Epithelial cell of proximal tubule (primary cell): ENCODE measurements at places on chromosomes 7 and 10. TPM values are rescaled to one million over a fixed set of nuclear protein-coding genes. Genes with fewer than 3 reads are reported as not detected.

Gene CACUL1
- total RNA-seq, result 19.8 and 23.2 TPM in 2 replicates

Gene RELN
- total RNA-seq, result 1.2 and 3.8 TPM in 2 replicates

Gene OPALIN
- not detected in 2 replicates for total RNA-seq

Gene NPY
- 0.43 TPM in 1 of 2 replicates, not detected in the other for total RNA-seq

Gene RNLS
- total RNA-seq, result 7.1 and 9.7 TPM in 2 replicates

Gene TBL2
- total RNA-seq, result 29.6 and 56.4 TPM in 2 replicates

Gene MYOZ1
- 1.1 TPM in 1 of 2 replicates, not detected in the other for total RNA-seq

Gene GALNT17
- 0.12 TPM in 1 of 2 replicates, not detected in the other for total RNA-seq

Gene LIPF
- not detected in 2 replicates for total RNA-seq

Gene CRTAC1
- 0.06 TPM in 1 of 2 replicates, not detected in the other for total RNA-seq

DNA sequence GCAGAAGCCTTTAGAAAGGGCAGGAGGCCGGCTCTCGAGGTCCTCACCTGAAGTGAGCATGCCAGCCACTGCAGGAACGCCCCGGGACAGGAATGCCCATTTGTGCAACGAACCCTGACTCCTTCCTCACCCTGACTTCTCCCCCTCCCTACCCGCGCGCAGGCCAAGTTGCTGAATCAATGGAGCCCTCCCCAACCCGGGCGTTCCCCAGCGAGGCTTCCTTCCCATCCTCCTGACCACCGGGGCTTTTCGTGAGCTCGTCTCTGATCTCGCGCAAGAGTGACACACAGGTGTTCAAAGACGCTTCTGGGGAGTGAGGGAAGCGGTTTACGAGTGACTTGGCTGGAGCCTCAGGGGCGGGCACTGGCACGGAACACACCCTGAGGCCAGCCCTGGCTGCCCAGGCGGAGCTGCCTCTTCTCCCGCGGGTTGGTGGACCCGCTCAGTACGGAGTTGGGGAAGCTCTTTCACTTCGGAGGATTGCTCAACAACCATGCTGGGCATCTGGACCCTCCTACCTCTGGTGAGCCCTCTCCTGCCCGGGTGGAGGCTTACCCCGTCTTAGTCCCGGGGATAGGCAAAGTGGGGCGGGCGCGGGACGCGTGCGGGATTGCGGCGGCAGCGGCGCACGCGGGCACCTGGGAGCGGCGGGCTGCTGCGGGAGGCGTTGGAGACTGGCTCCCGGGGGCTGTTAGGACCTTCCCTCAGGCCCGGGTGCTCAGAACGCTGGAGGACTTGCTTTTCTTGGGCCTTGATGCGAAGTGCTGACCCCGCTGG, at the start of gene FAS:
Gene FAS (plus strand): TSS at position 415 of the 777 bp plus-strand sequence. CDS start 79 bp downstream, at position 494.
- peak; percentile 74 for DNase-seq

DNA sequence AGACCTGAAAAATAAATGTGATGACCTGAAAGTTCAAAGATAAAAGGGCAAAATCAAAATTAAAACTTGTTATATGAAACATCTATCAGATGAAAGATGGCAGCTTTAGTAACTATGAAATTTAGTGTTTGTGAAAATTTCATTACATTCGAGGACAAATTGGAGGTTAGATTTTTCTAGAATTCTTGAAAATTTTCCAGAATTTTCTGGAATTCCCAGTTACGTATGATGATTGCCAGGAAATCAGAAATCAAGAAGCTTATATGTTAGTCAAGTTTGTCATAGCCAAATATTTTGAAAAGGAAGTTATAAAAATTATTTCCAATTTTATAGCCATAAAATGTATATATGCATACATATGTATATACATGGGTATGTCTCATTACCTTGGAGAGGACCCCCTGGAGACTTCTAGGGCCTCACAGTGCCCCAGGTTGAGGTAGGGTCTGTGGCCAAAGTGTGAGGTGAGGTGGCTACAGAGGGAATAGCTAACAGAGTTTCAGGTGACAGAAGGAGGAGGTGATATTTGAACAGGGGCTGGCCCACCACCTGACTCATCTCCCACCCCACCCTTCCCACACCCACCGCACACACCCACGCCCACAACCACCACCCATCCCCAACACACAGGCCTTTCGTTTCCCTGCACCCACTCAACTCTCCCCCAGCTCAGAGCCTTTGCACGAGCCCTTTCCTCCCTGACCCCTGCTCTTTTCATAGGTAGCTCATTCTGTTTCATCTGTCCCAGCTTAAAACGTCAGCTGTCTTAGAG, 21.5 kb downstream of the C10orf105 start:
- DNase-seq, result no peak

DNA sequence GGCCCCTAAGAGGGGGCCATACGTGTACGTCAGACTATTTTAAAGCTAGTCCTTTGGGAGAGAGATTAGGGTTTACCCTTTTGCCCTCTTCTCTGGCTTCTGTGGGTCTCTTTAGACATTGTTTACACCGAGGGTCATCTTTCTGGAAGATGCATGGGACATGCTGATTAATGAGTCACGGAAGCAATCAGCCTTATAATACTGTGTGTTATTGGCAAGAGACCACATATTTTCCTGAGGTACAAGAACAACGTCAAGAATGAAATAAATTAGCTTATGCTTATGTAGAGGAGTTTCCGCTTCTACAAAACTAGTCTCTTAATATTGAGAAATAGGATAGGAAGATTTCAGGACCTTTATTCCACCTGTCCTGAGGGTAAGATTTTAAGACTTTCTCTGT, 327.7 kb downstream of the BBS9 start:
- no peak for DNase-seq

- DNase-seq, result no peak
Observed at GRCh38 chr10:71957546-71958275, 6.5 kb upstream of the CHST3 start.

- DNase-seq, result no peak
Observed at GRCh38 chr10:124669141-124669823, 74.9 kb downstream of the FAM53B start.

DNA sequence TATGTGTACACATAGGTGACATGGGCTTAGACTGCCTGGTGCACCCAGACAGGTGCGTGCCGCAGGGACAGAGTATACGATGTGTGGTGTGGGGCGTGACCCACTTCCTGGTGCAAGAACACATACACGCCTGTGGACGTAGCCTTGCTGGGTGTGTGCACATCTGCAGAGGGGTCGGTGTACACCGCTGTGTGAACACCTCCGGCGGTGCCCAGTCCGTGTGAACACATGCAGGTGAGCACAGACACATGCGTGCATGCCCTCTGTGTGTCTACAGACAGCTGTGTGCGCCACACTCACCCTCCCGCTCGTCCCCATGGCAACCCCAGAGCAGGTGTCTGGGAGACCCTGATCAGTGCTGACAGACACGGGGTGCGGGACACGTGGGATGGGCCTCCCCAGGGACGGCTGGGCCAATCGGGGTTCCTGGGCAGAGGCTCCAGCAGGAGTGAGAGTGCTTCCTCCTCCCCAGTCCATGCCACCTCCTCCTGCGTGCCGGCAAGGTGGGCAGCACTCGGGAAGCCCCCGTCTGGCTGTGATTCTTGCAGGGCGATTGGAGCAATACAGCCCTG, 23.4 kb downstream of the ELFN1 start:
- no peak for DNase-seq

DNA sequence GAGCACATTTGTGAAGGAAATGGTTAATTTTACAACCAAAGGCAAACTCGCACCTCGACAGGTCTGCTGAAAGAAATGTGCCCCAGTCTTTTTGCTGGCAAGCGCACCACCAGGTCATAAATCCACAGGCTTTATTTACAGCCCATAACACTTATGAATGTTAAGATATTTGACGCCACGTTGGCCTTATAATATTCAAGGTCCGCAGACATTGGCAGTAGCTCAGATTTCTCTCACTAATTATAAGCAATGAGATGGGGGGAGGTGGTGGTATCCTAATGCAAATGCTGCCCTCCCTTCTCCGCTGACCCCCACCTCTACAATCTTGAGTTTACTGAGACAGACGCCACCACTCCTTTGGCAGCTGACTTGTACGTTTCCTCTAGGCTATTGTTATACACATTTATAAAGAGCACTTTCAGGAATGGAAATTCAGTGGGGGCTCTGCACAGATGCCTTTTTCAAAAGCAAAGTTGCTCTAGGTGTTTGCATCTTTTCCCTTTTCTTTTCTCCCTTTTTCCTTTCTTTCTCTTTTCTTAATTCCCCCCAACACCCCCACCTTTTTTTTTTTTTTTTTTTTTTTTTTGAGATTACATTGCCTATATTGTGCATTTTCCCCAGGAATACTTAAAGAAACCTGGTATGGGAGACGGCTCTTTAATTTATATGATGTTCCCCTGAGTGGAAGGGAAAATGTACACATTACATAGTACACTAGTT, 6.7 kb downstream of the TCF7L2 start:
- DNase-seq, result no peak

DNA sequence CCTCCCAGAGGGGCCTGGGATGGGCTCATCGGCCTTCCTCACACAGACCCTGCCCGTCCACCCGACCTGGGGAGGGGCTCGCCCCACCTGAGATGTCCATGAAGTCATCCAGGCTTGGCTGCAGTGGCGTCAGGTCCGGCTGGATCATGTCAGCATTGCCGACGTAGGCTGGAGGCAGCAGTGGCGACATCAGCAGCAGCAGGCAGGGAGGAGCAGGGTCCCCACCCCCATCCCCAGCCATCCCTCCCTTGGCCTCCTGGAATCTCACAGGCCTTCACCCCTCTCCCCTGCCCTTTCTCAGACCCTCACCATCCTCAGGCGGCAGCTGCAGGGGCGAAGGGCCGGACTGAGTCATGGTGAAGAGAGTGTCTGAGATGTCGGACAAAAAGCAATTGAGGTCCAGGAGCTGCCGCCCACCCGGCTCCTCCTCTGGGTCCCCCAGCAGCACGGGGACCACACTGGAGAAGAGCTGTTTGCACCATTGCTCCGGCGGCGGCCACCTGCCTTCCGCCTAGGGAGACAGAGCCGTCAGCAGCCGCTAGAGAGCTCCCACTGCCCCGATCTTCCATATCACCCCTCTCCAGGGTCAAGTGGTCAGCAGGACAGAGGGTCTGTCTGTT, 18.6 kb downstream of the MLXIPL start:
- DNase-seq, result no peak

- no peak for DNase-seq
Observed at GRCh38 chr7:2986561-2986960, 57.1 kb downstream of the CARD11 start.

- DNase-seq, result no peak
Observed at GRCh38 chr10:112027731-112028280, 155.8 kb downstream of the GPAM start.

DNA sequence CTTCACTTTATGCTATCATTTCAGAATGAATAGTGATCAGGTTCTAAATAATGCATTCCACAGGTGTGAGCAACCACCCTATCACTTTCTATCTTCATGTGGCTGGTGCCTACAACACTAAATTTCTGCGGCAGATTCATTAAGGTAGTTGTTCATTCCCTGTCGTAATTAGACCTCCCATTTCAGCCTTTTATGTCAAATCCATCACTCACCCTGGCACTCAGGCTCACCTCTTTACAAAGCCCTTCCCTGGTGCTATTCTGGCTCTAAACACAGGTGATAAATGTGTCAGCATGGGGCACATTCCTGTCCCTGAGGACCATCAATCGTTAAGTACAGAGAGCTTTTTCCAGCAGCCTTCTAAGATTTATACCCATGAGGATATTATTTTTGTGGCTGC, 300.0 kb upstream of the C7orf33 start:
- no peak for DNase-seq

GRCh38 chr7:1481300-1481699, 22.0 kb upstream of the MICALL2 start:
- no peak for DNase-seq

GRCh38 chr7:86784765-86785164, 141.1 kb downstream of the GRM3 start:
- DNase-seq, result no peak

- DNase-seq, result no peak
Observed at GRCh38 chr7:121847041-121847440, 25.9 kb upstream of the PTPRZ1 start.

- DNase-seq, result no peak
Observed at GRCh38 chr7:74143383-74143782, 30.8 kb upstream of the EIF4H start.

DNA sequence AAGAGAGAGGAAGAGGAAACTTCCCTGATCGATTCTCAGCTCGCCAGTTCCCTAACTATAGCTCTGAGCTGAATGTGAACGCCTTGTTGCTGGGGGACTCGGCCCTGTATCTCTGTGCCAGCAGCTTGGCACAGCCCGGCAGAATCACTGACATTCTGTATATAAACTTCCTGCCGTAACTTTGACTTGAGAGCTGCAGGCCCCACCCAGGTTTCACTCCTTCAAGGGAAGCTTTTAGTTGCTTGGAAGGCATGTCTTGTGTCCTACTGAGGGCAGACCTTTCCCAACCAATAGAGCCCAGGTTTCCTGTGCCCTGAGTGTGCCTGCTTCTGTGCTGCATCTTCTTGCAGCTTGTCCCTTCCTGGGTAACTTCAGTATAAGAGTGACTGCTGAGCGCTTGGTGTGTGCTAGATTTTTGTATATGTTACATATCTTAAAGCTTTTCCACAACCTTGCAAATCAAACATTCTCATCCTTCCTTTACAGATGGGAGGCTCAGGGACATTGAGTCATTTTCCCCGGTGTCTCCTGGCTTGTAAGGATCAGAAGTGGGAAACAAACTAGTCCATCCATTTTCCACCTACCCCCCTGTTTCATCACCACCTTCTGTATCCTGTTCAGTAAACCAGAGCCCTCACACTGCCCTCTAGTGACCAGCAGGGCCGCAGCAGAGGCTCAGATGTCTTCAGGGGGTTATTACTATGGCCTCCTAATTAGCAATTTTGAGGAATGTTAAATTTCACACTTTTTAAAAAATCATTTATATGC, 225.2 kb upstream of the PRSS58 start:
- DNase-seq, result no peak

DNA sequence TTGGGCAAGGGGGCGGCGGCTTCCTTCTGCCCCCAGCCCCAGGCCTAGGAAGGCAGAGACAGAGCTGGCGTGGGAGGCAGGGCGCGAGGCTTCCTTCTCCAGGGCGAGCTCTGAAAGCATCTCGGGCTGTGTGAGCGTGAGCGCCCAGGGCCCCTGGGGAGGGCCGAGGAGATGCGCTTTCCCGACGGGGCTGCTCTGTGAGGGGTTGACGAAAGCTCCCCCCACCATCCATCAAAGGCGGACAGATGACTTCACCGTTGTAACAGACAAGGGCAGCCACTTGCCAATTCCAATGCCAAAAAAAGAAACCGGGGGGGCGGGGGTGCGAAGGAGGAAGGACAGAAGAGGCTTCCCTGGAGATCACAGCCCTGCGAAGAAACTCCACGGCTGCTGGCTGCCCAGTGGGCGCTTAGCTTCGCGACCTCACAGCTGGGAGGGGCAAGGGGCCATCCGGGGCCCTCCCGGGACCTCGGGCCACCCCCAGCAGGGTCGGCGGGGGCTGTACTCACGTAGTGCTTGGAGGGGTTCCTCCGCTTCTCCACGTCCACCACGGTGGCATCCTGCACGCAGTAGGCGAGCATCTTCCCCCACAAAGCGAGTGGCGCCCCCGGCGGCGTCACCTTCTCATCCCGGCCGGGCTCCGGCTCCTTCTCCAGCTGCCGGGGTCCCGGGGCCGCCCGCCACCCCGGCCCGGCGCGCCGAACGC, 537 bp downstream of the SH3PXD2A start:
- DNase-seq, result no peak

DNA sequence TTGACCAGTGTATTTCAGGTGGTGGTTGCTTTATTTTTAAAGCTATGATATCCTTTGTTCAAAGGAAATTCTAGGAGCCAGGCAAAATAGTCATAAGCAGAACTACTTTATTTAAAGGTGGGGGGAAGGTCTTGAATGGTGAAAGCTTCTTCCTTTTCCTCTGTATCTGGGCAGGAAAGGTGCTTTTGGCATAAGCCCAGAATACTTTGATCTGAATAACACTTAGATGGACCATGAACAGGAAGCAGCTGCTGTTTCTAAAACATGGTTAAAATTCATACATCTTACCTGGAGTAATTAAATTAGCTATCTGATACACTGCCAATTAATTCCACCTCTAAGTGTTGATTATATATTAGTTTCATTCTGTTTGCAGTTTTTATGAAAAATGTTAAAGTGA, 13.3 kb downstream of the ZNF804B start:
- DNase-seq, result no peak

GRCh38 chr10:18797286-18797685, 138.1 kb downstream of the ARL5B start:
- DNase-seq, result no peak
